ENCODE measurements at places on chromosomes 6 and 20.

GRCh38 chr6:38498085-38498484, 141.6 kb downstream of the BTBD9 start:
- peaks cover 3% of the 10 kb centered on the region for H3K4me1 ChIP-seq
- DNase-seq: no peak
- no peak overlapping the region for H3K4me3 ChIP-seq

GRCh38 chr6:128574402-128574801, 54.0 kb upstream of the PTPRK start:
- H3K4me1 ChIP-seq: peaks cover 6% of the 10 kb centered on the region
- H3K27ac ChIP-seq: no peak overlapping the region
- peaks cover 47% of the 10 kb centered on the region for H3K27me3 ChIP-seq
- DNase-seq: no peak
- H3K4me3 ChIP-seq: no peak overlapping the region

DNA sequence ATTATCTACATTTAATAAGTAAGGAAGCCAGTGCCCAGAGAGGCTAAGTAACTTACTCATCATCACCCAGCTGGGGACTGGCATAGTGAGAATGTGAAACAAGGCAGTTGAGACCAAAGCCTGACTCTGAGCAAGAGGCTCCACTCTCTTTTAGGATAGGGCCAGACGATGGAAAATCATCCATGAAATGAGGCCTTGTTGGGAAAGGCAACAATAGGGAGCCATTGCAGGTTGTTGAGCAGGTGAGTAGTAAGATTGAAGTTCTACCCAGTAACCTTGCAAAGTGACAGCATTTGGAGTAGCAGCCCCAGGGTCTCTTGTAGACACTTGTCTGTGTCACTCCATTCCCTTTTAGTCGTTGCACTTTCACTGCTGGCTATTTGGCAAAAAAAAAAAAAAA, 2.5 kb upstream of the CPNE5 start:
- H3K4me3 ChIP-seq: no peak overlapping the region
- no peak overlapping the region for H3K27ac ChIP-seq
- H3K4me1 ChIP-seq: peaks cover 3% of the 10 kb centered on the region
- no peak for DNase-seq

DNA sequence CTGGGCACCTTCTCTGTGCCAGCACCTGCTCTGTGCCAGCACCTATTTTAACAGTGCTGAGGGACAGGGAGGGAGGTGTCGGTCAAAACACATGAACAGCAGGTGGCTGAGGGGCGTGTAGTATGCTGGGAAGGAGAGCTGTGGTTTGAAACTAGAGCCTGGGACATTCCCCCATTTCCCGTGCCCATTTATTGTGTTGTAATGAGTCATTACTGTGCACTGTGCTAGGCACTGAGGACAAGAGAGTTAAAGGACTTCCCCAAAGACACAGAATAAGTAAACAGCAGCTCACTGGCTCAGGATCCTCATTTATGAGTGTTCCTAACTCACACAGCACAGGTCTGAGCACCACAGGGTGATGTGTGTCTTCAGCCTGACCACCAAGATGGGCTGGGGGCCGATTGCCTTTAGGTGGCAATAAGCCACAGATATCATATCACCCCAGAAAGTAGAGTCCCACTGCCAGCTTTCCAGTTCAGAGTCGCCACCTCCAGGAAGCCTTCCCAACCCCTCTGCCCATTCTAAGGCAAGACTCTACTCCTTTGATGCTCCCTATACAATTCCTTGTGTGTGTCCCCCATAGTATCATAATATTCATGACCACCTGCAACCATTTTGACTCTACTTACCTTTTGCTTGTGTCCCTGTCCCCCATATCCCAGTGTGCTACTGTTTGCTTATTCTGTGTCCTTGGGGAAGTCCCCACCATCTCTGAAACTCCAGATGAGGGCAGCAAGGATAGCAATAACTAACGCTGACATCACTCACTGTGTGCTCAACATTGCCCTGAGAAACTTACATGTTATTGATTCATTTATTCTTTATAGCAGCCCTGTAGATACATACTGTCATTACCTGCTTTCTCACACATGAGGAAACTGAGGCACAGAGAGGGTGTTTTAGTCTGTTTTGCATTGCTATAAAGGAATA, 87.3 kb downstream of the TOX2 start:
- H3K4me3 ChIP-seq: no peak overlapping the region
- H3K36me3 ChIP-seq: no peaks in the 10 kb centered on the region
- H3K27me3 ChIP-seq: no peaks in the 10 kb centered on the region
- DNase-seq: no peak

DNA sequence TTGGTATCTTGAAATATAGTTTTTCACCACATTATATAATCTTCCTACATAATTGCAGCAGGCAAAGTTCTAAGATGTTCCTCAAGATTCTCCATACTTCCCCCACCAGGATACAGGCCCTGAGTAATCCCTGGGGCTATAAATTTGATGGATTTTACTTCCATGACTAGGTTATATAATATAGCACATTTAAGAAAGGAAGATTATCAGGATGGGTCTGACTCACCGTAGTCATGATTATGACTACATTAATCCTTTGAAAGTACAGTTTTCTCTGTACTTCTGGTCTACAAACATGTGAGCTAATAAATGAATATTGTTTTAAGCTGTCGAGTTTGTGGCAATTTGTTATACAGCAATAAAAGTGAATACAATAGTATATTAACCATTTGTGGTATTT, 122.5 kb downstream of the MACROD2 start:
- H3K27me3 ChIP-seq: no peaks in the 10 kb centered on the region
- no peaks in the 10 kb centered on the region for H3K4me1 ChIP-seq
- no peak overlapping the region for H3K27ac ChIP-seq
- DNase-seq: no peak
- no peaks in the 10 kb centered on the region for H3K36me3 ChIP-seq

Measured in endodermal cell (in vitro differentiated cells).